Stimulated activated naive CD4-positive, alpha-beta T cell treated with Interleukin-2 at 50 U/mL for 16 hours (primary cell): ENCODE measurements at places on chromosomes 3 and 15.

GRCh38 chr15:85312486-85312885 is 67.9 kb upstream of the AKAP13 start:
- no peak for DNase-seq

- DNase-seq, result no peak
Observed at GRCh38 chr3:1439395-1439794, 346.6 kb downstream of the CNTN6 start.

DNA sequence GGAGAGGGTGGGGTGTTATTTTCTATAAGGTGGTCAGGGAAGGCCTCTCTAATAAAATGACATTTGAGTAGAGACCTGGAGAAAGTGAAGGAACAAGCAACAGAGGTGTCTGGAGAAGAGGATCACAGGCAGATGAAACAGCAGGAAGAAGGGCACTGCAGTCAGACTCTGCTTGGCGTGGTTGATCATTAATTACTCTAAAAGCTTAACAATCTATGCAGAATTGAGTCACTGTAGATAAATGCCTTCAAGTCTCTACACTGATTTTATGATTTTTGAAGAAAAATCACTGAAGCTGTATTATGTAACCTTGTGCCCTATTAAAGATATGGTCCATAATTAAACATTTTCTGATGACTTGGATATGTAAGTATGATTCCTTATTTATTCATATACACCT is 114.2 kb downstream of the TNIK start:
- no peak for DNase-seq

- no peak for DNase-seq
Observed at GRCh38 chr15:70192490-70192889, 94.8 kb upstream of the TLE3 start.

- DNase-seq, result no peak
Observed at GRCh38 chr3:136617198-136617597, 135.0 kb downstream of the STAG1 start.

DNA sequence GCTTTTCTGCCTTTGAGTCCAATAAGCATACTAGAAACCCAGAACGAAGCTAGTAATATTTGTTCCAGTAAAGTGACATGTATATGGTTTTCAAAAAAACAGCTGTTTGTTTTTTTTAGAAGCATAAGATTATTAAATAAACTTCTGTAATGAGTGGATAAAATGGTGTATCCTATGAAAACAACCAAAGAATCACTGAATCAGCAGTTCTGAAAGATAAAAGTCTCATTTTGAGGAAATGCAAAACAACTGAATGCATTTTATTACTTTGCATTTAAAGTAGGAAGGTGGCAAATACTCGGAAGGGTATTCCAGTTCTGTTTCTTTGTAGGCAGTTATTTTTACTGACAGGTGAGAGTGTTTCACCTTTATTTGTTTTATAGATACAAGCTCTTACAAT is 107.0 kb downstream of the CNTN4 start:
- DNase-seq, result no peak

DNA sequence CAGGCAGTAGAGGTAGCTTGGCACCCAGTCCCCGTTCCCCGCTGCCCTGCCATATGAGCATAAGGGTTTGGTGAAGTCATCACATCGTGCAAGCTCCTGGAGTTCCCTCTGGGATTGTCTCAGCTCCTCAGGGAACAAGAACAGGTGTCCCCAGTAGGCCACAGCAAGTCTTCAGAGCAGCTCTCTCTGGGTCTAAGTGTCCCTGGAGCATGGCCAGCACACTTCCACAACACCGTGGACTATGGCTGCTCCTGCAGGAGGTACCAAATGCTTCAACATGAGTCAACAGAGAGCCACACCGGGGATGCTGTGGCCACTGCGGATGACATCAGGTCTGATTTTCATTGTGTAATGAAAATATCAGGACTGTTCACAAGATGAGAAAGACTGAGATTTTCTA is 23.1 kb downstream of the ABHD6 start:
- DNase-seq, result no peak

GRCh38 chr3:8837162-8837561 is 67.7 kb upstream of the OXTR start:
- DNase-seq, result no peak

GRCh38 chr3:184662187-184662586 is 49.7 kb downstream of the MAGEF1 start:
- no peak for DNase-seq

- DNase-seq, result no peak
Observed at GRCh38 chr3:13463618-13464400, 16.3 kb upstream of the HDAC11 start.

- DNase-seq, result no peak
Observed at GRCh38 chr3:133568294-133569014, 5.0 kb upstream of the CDV3 start.

DNA sequence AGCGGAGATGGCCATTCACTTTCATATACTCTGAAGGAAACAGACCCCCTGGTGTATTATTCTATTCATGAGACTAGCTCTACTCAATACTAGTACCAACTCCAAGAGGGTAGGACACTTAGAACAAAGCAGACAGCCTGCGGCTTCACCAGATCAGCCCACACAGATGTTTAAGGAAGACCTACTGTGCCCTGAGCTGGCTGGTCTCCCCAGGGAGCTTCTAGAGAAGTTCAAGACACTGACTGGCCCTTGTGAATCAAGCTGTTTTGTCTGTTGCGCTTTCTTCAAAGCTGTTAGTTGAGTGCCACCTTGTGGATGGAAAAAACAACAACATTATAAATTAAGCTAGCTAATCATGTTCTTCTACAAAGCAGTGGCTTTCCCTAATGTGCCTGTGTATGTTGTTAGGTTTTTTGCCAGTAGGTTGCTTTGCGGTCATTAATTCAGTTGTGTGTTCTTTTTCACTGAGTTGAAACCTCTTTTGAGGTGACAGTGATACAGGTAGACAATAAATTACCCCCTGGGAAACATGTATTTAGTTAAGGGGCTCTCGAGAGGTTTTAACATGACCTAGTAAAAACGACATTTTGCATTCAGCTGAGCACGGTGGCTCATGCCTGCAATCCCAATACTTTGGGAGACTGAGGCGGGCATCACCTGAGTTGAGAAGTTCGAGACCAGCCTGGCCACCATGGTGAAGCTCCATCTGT is 64.2 kb upstream of the MYZAP start:
- DNase-seq, result no peak

- no peak for DNase-seq
Observed at GRCh38 chr3:73661265-73661664, 36.5 kb upstream of the PDZRN3 start.

GRCh38 chr15:72965671-72966070 is 86.6 kb upstream of the NEO1 start:
- DNase-seq, result no peak

- DNase-seq, result no peak
Observed at GRCh38 chr3:16069149-16069922, 105.1 kb upstream of the GALNT15 start.

GRCh38 chr3:125161607-125162219 is 50.8 kb downstream of the SLC12A8 start:
- DNase-seq, result no peak

DNA sequence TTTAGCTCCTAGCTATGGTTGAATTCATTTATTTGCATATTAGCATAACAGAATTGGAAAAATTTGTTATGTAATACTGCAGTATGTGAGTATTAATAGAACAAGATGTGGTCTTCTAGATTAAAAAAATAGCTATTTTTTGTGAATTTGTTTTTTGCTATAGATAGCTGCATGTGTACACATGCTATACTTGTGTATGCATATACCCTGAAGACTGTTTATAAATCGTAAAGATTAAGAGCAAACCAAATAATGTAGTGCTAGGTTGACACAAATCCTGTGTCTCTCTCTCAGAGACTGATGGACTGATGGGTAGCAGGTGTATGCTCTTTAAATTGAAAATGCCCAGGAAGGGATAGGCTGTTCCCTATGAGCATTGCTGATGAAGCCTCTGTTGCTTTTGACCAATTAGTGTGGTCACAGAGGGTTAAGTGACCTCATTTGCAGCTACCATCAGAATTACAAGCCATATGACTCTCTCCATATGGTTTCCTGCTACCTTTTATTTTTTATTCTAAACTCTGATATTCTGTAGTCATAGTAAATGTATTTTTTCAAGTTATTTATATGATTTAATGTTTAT is 9.0 kb downstream of the PLCL2 start:
- DNase-seq, result no peak

GRCh38 chr3:194333981-194334320 is 17.2 kb downstream of the CPN2 start:
- DNase-seq, result no peak

DNA sequence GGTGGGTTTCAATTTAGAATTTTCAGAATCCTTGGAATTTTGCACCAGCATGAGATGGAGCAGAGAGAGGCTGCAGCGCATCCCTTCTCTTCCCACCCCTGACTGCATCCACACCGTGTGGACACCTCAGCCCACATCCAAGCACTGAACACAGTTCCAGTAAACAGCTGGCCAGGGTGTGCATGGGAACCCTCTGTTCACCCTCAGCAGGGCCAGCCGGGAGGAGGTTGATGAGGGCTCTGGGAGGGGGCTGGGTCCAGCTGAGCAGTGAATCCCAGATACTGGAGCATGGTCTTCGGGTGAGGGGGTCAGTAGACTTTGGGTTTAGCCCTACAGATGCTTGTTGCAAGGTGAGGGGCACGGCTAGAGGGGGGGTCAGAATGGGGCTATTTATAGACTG is 85.8 kb downstream of the RPLP1 start:
- DNase-seq, result no peak

DNA sequence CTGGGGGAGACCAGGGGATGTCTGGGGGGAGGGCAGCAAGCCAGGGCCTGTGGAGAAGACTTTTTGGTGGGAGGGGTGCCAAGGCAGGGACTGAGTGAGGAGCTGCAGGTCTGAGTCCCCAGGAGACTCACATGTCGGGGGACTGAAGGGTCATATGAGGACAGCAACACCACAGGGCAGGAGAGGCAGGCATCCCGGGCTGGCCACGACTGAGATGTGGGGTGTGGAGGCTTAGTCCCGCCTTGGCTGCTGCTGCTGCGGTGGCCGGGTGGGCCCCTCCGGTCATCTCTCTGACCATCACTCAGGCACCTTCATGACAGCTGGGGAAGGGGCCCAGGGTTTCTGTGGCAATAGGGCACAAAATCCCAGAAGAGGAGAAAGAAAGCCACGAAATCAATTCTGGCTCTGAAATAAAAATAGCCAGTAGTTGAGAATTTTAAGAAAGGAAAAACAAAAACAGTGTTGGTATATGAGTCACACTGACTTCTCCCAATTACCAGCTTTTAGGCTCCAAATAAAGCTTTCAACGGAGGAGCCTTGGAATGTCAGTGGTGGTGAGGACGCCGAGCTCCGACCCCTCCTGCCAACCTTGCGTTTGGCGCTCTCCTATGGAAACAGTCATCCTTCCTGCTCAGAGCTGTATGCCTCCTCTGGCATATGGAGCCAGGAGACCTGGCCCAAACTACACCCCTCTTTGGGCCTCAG is 52.9 kb upstream of the ITGA11 start:
- DNase-seq, result no peak

- no peak for DNase-seq
Observed at GRCh38 chr15:98719137-98719740, 70.9 kb downstream of the IGF1R start.

- DNase-seq, result no peak
Observed at GRCh38 chr3:169659096-169659819, 4.3 kb downstream of the MECOM start.

- no peak for DNase-seq
Observed at GRCh38 chr3:151281671-151282324, 3.5 kb upstream of the P2RY14 start.

DNA sequence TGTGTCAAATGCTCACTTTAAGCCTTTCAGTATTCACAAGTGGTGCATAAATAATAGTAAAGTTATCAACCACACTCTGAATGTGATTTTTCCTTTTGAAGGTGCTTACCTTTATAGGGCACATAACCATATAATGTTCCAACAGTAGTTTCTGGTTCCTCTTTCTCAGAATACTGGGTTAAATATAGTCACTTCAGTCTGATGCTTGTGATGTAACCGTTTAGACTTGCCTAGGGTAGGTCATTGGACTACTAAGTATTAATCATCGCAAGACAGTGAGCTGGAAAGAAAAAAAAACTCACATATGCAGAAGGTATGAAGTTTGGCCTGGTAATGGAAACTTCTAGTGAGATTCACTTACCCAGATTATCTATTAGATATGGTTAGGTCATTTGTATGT is 1.9 kb downstream of the KBTBD8 start:
- no peak for DNase-seq

DNA sequence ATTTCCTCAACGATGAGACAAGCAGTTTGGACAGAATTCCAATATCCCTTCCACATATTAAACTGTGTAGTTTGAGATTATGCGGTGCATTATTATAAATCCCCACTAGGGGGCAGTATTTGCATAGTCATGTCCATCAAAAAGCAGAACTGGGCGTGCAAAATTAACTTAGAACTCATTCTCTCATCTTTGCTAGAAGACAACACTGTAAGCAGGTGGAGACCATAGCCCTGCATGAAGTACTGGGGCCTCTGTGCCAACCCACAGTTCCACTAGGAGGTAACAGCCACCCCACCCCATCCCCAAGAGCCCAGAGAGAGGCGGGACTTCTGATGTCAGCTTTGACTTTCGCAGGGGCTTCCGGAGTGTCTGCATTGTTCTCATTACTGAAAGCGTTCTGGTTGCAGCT is 106.6 kb upstream of the TMC3 start:
- DNase-seq, result no peak

- no peak for DNase-seq
Observed at GRCh38 chr3:128080323-128081080, 28.3 kb downstream of the SEC61A1 start.

- DNase-seq, result no peak
Observed at GRCh38 chr3:159821110-159821509, 167.5 kb upstream of the IL12A start.

DNA sequence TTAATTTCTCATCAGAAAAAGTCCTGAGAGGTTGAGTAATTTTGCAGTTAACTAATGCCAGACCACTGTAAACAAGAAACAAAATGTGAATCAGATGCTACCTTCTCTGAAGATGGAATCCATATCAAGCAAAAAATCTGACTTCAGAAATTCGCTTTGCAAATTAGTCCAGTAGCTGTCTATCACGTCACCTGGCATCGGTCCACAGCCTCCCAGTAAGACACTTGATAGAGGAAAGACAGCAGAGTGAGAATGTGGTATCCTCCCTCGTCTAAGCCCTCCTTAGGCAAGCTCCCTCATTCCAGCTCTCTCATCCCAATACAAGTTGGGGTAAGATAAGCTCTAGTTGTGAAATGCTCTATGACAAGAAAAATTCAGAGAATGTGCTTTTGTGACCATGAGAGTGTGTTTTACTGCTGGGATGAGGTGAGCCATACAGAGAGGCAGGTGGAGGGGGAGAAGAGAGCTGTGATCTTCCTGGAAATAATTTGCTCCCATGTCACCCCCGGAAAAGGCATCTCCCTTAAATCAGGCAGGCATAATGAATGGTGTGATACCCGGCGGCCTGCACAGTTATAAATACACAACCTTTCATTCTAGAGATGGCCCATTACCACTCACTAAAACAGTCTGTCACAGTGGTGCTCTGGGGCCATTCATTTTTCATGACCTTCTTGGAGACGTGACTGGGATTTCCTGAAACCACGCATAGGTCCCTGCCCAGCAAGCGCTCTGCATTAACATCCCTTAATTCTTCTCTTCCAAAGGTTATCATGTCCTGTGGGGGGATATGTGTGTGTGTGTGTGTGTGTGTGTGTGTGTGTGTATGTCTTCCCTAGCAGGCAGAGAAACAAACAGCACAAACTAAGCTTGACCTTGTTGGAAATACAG is 602.0 kb upstream of the KCNMB2 start:
- DNase-seq, result no peak
